ENCODE measurements at places on chromosomes 4 and X.

DNA sequence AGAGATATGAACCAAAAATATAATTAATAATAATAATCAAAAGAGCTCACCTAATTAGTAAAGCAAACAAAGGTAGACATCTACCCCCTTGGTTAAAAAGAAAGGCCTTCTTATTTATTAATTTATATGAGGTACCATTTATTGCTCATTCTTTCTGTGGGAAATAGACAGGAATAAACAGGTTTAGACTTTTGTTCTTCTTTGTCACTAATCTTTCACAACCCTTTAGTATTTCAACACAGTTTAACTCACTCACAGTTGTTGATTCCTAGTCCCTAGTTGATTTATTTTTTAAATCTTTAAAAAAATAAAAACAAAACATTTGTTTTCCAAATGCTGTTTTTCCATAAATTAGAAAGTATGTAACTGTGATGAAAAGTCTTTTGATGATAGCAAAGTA is 5.6 kb downstream of the PPARGC1A start:
- DNase-seq, result no peak

GRCh38 chr4:39046249-39046648 is 14.0 kb upstream of the TMEM156 start:
- no peak for DNase-seq

- DNase-seq, result no peak
Observed at GRCh38 chr4:80086296-80086695, 13.3 kb upstream of the ANTXR2 start.

GRCh38 chr4:137541876-137542646 is 9.8 kb upstream of the PCDH18 start:
- DNase-seq, result no peak

GRCh38 chr4:143406523-143406922 is 69.8 kb downstream of the GAB1 start:
- DNase-seq, result no peak
